ENCODE measurements at places on chromosomes 16 and 17.

- H3K4me1 ChIP-seq: peaks cover 48% of the 10 kb centered on the region
- H3K27me3 ChIP-seq: no peaks in the 10 kb centered on the region
- ATAC-seq: peak; percentile 39
- no peaks in the 10 kb centered on the region for H3K36me3 ChIP-seq
Observed at GRCh38 chr16:66262253-66263167, 104.0 kb upstream of the CDH5 start.

DNA sequence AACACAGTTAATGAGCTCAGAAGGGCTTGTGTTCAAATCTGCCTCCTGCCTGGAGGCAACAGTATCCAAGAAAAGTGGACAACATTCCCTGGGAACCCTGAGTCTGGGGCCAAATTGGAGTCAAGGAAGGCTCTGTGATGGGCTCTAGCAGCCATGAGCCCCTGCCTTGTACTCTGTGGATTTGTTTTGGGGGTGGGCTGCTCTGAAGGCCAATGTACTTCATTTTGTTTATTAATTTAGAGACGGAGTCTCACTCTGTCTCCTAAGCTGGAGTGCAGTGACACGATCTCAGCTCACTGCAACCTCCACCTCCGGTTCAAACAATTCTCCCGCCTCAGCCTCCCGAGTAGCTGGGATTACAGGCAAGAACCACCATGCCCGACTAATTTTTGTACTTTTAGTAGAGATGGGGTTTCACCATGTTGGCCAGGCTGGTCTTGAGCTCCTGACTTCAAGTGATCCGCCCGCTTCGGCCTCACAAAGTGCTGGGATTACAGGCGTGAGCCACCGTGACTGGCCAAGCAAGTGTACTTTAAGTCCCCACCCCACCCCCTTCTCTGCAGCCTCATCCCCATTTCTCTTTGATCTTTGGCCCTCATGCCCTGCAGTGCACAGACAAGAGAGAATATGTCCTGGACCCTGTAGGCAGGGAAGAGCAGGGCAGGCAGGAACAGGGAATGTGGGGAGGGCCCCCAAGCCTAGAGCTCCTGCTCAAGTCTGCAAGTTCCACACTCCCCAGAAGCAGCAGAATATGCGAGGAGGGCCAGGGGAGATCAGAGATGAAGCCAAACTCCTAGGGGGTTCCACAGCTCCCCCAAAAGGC, 2.7 kb upstream of the GIP start:
- H3K27ac ChIP-seq: no peak overlapping the region
- peaks cover 93% of the 10 kb centered on the region for H3K27me3 ChIP-seq
- ATAC-seq: no peak
- no peaks in the 10 kb centered on the region for H3K36me3 ChIP-seq

GRCh38 chr17:45170280-45170930, 8.7 kb downstream of the HEXIM2 start:
- peaks cover 49% of the 10 kb centered on the region for H3K4me1 ChIP-seq
- peak; percentile 7 for ATAC-seq
- peak overlapping the region; percentile 94 for H3K27ac ChIP-seq
- no peak overlapping the region for H3K4me3 ChIP-seq
- H3K27me3 ChIP-seq: no peaks in the 10 kb centered on the region

GRCh38 chr17:48542114-48542656, 2.7 kb downstream of the HOXB2 start:
- ATAC-seq: no peak
- peak overlapping the region; percentile 73 for H3K4me3 ChIP-seq
- H3K36me3 ChIP-seq: no peaks in the 10 kb centered on the region
- peak overlapping the region; percentile 98 for H3K27ac ChIP-seq
- H3K27me3 ChIP-seq: no peaks in the 10 kb centered on the region
- peaks cover 45% of the 10 kb centered on the region for H3K4me1 ChIP-seq

DNA sequence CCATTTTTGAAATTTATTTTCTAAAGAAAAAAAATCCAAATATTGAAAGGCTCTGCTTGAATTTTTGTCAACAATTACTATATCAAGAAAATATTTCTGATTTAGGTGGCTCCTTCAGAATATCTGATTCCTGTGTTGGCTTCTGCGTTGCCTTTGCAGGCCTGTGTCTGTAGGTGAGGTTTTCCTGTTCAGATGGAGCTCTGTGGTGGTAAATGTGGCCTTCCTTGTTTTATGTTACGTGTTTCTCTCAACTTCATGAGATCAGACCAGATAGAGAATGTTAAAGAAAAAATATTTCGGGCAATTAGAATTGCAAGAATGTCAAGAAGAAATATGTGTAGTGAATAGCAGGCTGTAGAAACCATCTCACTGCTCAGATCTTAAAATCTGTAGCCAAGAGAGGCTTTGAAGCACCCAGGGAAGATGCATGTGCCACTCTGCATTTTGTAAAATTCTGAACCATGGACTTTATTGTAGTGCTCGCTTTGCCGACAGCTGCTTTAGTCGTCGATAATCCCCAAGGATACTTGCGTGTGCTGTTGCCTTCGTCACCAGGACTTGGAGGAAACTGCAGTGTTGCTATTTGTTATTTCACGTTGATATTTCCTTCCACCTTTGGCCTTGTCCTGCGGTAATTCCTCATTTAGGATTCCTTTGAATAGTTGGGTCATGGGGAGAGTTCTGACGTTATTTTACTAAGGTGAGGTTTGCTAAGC, 69.9 kb downstream of the RPTOR start:
- no peaks in the 10 kb centered on the region for H3K27me3 ChIP-seq
- ATAC-seq: no peak
- H3K36me3 ChIP-seq: no peaks in the 10 kb centered on the region
- H3K4me1 ChIP-seq: no peaks in the 10 kb centered on the region

GRCh38 chr17:50952889-50953288, 86.7 kb upstream of the TOB1 start:
- peaks cover 2% of the 10 kb centered on the region for H3K36me3 ChIP-seq
- no peak for ATAC-seq
- H3K4me1 ChIP-seq: peaks cover 81% of the 10 kb centered on the region
- no peak overlapping the region for H3K4me3 ChIP-seq
- no peaks in the 10 kb centered on the region for H3K27me3 ChIP-seq

GRCh38 chr17:75501378-75502071, 13.8 kb downstream of the CASKIN2 start:
- no peaks in the 10 kb centered on the region for H3K27me3 ChIP-seq
- ATAC-seq: peak; percentile 24
- H3K4me3 ChIP-seq: no peak overlapping the region
- peaks cover 98% of the 10 kb centered on the region for H3K36me3 ChIP-seq

DNA sequence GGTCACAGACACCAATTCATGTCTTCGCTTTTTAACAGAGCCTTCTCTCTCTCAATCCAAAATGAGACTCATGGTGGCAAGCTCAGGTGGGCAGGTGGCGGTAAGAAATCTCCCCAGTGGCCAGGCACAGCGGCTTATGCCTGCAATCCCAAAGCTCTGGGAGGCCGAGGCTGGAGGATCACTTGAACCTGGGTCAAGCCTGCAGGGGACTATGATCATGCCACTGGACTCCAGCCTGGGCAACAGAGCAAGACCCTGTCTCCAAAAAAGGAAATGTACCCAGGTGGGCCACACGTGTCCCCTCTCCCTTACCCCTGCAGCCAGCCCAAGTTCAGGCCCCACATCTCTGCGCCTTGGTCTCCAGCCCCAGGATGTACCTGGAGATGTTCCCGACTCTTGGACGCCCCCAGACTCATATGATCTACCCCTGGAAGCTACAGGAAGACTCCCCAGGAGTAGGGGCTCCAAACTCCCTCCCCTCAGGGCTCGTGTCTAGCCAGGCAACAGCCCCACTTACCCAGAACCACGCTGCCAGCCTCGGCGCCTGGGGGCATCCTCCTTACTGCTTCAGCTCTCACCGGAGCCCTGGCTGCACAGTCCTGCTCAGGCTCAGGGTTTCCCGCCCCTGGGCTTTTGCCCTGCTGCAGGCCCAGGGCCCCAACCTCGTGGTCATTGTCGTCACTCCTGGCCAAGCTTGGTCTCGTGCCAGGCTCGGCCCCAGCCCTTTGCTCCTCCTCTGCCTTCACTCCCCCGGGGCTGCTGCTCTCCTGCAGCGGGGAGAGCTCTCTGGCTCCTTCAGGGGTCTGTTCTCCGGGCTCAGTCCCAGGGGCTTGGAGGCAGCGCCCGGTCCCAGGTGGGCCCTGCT, 16.2 kb downstream of the MYLK3 start:
- ATAC-seq: no peak
- no peak overlapping the region for H3K4me3 ChIP-seq
- no peaks in the 10 kb centered on the region for H3K4me1 ChIP-seq
- H3K27me3 ChIP-seq: no peaks in the 10 kb centered on the region

DNA sequence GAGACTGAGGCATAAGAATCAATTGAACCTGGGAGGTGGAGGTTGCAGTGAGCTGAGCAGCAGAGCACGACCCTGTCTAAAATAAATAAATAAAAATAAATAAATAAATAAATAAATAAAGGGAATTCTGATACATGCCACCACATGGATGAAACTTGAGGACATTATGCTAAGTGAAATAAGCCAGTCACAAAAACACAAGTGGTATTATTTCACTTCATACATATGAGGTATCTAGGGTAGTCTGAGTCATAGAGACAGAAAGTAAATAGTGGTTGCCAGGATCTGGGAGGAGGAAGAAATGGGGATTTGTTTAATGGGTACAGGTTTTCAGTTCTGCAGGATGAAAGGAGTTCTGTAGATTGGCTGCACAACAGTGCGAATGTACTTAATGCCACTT, 16.3 kb downstream of the PIPOX start:
- H3K4me1 ChIP-seq: no peaks in the 10 kb centered on the region
- no peak overlapping the region for H3K27ac ChIP-seq
- peaks cover 11% of the 10 kb centered on the region for H3K27me3 ChIP-seq

DNA sequence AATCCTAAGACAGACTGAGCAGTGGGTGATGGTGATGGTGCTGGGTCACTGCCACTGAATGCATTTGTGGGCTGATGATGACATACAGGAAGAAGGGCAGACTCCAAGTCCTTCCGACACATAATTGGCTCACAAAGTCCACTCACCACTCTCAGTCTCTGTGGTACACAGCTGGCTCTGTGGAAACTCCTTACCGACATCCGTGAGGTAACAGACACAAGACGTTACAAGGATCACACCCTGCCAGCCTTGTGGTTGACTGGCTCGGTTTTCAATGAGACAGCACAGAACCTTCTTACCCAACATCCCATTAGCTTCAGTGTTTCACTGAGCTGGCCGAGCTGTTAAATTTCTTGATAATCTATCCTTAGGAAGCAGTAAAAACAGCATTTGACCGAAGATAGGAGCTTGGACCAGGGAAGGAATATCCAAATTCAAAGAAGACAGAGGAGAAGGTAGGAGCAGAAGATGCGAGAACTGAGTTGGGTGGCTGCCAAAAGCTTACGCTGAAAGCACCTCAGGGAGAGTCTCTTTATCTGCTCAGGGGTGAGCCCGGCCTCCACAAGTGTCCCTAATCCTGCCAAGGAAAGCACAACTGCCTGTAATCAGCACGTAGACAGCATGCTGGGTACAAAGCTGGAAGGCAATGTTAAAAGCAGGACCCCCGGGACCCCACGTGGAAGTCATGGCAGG, 5.5 kb upstream of the MXRA7 start:
- H3K4me3 ChIP-seq: no peak overlapping the region
- ATAC-seq: peak; percentile 81
- H3K27ac ChIP-seq: peak overlapping the region; percentile 70
- H3K4me1 ChIP-seq: peaks cover 62% of the 10 kb centered on the region

DNA sequence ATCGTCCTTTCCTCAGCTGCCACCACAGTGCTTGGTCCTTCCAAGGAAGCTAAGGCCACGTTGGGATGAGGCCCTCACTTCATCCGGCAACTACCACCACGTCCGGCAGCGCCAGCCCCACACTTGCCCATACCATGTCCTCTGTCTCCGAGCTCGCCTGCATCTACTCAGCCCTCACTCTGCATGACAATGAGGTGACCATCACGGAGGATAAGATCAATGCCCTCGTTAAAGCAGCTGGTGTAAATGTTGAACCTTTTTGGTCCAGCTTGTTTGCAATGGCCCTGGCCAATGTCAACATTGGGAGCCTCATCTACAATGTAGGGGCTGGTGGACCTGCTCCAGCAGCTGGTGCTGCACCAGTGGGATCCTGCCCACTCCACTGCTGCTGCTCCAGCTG, 44.9 kb downstream of the TTC19 start:
- H3K27me3 ChIP-seq: no peaks in the 10 kb centered on the region
- H3K27ac ChIP-seq: no peak overlapping the region
- ATAC-seq: no peak
- no peak overlapping the region for H3K4me3 ChIP-seq
- H3K36me3 ChIP-seq: peaks cover 7% of the 10 kb centered on the region

DNA sequence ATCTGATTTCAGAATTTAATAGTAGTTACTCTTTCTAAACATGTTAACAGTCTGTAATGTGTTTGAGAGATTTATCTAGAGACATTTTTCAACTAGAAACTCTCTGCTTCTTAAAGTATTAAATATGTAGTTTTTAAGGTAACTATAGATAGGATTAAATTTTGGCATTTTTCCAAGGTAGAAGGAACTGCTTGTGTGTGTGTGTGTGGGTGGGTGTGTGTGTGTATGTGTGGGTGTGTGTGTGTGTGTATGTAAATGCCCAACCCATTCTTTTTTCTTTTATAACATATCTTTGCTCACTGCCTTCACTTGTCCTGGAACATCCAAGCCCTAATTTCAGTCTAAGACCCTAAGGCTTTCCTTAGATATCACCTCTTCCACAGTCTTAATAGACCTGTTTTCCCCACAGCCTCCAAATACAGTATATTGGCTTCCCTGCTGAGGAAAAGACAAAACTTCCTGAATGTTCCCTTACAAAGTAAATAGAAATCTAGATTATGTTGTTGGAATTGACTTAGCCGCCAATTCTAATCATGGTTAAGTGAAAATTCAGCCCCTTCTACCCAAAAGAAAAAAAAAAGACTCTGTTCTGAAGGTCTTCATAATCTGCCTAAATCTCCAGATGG, 33.5 kb downstream of the NUP93 start:
- H3K4me3 ChIP-seq: no peak overlapping the region
- no peak overlapping the region for H3K27ac ChIP-seq
- peaks cover 13% of the 10 kb centered on the region for H3K36me3 ChIP-seq

DNA sequence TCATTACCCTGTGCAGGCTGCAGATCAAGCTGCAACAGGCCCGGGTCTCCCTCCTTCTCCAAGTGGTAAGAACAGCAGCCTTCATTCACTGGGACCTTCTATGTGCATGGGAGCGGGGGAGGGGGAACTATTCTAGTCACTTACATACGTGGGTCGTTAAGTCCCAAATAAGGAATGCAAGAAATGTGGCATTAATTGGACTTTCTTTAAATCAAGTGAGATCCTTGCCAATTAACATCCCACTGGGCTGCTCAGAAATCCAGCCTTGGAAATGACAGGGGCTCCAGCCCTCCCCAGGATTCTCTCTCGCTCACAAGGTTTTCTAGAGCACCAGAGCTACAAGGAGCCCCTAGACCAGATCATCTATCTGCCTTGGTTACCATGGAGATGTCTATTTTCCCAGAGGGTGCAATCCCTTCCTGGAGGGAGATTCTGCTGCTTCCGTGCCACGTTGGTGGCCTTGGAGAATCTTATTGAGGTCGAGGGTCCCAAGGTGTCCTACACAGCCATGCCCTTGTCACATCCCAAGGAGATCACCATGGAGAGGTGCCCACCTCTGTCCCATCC, 5.2 kb upstream of the EIF1 start:
- peaks cover 7% of the 10 kb centered on the region for H3K4me1 ChIP-seq
- no peaks in the 10 kb centered on the region for H3K36me3 ChIP-seq
- no peak overlapping the region for H3K27ac ChIP-seq
